Femur (tissue), 1 donor: ENCODE measurements at places on chromosomes 11 and 22.
A peak's percentile ranks its signal among the peaks of the same experiment; 100 is the strongest.

DNA sequence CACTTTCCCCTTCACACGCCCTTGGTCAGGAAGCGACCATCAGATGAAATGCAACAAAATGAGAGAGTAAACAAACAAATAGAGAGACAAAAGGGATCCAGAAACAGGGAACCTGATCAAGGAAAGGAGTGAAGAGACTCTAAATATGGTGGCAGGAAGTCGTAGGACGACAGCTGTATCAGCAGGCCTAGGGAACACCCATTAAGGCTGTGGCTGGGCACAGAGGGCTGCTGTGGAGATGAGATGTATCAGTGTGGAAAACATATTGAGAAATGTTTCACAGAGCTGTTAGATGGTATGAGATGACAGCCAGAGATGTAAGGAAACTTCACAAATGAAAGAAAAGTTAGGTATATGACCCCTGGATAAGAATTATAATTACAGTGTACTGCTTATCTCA lies 155.8 kb upstream of the MTMR2 start:
- DNase-seq, result no peak

DNA sequence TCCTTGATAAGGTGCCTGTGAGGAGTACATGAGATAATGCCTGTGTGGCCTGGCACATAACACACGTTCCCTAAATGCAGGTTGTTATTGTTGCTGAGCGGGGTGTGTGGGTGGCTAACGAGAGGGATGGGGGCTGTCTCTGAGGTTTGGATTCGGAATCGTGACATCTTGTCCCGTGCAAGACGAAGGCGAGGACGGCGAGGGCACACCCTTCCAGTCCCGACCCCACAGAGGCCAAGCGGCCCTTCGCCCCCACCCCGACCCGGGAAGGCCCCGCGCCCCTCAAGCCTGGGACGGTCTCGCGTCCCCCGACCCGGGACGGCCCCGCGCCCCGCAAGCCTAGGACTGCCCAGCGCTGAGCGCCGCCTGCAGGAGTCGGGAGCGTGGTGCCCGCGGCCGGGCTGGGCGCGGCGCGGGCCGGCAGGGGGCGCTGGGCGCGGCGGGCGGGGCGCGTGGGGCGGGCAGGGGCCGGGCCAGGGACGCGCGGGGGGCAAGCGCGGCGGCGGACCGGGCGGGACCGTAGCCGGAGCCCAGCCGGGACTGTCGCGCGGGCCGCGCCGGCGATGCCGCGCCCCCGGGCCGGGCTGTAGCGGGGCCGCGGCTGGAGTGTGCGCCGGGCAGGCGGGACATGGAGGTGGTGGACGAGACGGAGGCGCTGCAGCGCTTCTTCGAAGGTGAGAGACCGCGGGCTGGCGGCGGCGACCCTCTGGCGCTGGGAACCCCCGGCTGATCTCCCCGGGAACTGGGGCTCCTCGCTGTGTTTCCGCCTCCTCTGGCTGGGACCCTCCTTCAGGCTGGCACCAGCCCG lies at the start of gene MYRF:
TSS of gene MYRF (plus strand) at position 520 of the 808 bp plus-strand sequence. CDS start at position 629, 109 bp downstream.
- DNase-seq, result peak; percentile 73

DNA sequence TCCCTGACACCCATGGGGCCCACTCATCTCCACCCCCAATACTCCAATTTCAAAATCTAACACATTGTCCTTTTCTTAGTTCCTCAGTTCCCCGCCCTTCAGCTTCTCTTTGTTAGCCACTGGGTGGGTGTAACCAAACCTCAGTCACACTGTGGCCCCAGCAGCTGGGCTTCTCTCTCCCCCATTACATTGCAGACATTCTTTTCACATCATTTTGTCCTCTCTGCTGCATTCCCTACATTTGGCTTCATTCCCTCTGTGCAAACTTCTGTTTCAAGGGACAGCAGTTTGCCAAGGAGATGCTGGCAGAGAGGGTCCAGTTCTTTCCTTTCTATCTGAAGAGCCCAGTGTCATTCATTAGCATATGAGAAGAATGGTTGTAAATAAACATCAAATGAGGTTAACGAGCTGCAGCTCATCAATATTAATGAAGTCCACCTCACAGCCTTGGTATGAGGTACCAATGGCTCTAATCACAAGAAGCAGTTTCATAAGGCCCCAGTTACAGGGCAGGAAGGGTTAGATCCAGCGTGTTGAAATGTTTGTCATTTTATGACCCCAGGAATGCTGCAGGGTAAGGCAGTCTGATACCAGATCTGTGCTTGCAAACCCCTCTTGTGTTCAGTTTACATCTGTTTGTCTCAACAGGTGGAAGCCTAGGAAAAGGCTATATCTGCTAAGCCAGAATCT lies 72.3 kb downstream of the ARFGAP2 start:
- peak; percentile 51 for DNase-seq

- no peak for DNase-seq
Observed at GRCh38 chr22:50622723-50623327, 5.1 kb downstream of the ARSA start.

GRCh38 chr11:130055617-130056016 lies 14.1 kb upstream of the APLP2 start:
- no peak for DNase-seq

DNA sequence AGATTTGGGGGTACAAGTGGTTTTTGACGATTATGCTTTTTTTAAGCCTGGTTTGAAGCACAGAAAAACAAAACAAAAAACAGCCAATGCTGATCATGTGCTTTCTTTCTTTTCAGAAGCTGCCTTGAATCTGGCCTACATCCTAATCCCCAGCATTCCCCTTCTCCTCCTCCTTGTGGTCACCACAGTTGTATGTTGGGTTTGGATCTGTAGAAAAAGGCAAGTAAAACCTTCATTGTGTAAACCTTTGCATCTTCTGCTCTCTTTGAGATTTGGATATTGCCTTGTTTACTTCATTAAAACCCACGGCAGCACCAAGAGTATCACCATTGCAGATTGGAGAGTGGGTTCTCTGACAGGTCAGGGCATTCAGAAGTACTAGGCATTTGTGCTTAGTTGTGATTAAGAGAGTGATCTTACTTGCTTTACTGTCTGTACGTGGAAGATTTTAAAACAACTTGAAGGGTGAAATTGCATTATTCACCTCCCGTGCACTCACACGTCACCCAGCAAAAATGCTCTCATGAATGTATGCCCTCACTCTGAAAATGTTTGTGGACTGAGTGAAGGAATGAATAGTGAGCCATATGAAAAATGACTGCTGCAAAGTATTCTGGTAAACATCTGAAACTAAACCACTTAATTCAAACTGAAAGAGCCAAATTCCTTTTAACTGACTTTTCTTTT lies 17.0 kb downstream of the LAYN start:
- DNase-seq, result no peak

DNA sequence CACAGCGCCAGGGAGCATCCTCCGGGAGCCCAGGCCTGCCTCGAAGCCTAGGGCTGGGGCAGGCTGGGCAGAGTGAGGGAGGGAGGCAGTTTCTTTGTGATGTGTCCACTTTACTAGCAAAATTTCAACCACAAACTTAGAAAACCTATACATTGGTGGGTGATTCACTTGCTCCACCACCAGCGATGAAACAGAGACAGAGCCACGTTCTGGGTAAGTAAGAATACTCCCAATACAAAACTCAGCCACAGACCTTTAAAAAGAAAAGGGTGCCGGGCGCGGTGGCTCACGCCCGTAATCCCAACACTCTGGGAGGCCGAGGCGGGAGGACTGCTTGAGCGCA lies 22.3 kb downstream of the CDKN1C start:
- DNase-seq, result no peak

GRCh38 chr11:87097582-87097981 lies 59.8 kb downstream of the TMEM135 start:
- DNase-seq, result no peak

DNA sequence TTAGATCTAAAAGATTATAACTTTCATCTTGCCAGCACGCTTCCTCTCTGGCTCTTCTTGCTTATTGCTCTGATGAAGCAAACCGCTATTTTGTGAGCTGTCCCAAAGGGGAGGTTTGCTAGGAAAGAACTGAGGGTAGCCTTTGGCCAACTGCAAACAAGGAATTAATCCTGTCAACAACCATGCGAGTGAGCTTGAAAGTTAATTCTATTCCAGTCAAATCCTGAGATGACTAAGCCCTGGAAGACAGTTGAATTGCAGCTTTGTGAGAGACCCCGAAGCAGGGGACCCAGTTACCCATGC lies 10.3 kb upstream of the RNF141 start:
- DNase-seq, result no peak
